Central memory CD8-positive, alpha-beta T cell (primary cell): ENCODE measurements at places on chromosomes 7 and 10.

GRCh38 chr7:94295850-94296249 is 98.8 kb upstream of the COL1A2 start:
- DNase-seq, result no peak
- H3K36me3 ChIP-seq, result no peaks in the 10 kb centered on the region
- H3K27ac ChIP-seq, result no peak overlapping the region
- H3K4me1 ChIP-seq, result no peaks in the 10 kb centered on the region
- no peak overlapping the region for H3K4me3 ChIP-seq
- H3K27me3 ChIP-seq, result peaks cover 25% of the 10 kb centered on the region

GRCh38 chr10:34667177-34667576 is 147.9 kb downstream of the PARD3 start:
- peaks cover 5% of the 10 kb centered on the region for H3K27me3 ChIP-seq
- no peak overlapping the region for H3K4me3 ChIP-seq

GRCh38 chr10:114859222-114859621 is 37.6 kb downstream of the FHIP2A start:
- H3K36me3 ChIP-seq, result peaks cover 59% of the 10 kb centered on the region
- DNase-seq, result no peak
- peak overlapping the region; percentile 25 for H3K27ac ChIP-seq
- no peaks in the 10 kb centered on the region for H3K27me3 ChIP-seq

GRCh38 chr10:79223091-79224048 is 123.9 kb upstream of the PPIF start:
- no peak overlapping the region for H3K27ac ChIP-seq
- H3K36me3 ChIP-seq, result peaks cover 1% of the 10 kb centered on the region
- DNase-seq, result no peak
- H3K4me3 ChIP-seq, result no peak overlapping the region
- no peaks in the 10 kb centered on the region for H3K27me3 ChIP-seq

- no peaks in the 10 kb centered on the region for H3K27me3 ChIP-seq
- H3K4me3 ChIP-seq, result no peak overlapping the region
- no peak overlapping the region for H3K27ac ChIP-seq
- H3K36me3 ChIP-seq, result no peaks in the 10 kb centered on the region
- no peaks in the 10 kb centered on the region for H3K4me1 ChIP-seq
Measured at GRCh38 chr7:103664577-103664976, 218.6 kb upstream of the SLC26A5 start.

DNA sequence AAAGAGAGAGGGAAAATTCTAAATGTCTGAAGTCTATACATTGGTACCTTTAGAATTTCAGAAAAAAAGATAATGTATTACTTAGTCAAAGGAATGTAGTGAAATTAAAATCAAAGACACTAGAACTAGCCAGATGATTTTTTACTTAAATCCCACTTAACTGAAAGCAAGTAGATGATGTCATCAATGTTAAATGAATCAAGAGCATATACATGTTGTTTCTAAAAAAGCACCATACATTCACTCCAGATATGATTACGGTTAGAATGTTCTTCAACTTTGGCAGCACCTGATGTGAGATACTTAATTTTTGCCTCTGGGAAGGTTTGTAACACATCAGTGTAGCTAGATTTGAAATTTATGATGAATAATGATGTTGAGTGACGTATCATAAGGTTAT is 576.7 kb upstream of the CNTNAP2 start:
- no peaks in the 10 kb centered on the region for H3K36me3 ChIP-seq
- H3K4me1 ChIP-seq, result no peaks in the 10 kb centered on the region
- no peak overlapping the region for H3K4me3 ChIP-seq
- DNase-seq, result no peak

GRCh38 chr7:74218343-74218698 is 8.5 kb downstream of the LAT2 start:
- no peaks in the 10 kb centered on the region for H3K27me3 ChIP-seq
- H3K27ac ChIP-seq, result no peak overlapping the region
- DNase-seq, result no peak
- peaks cover 23% of the 10 kb centered on the region for H3K4me1 ChIP-seq
